Endothelial cell of coronary artery (primary cell): ENCODE measurements at places on chromosomes 1 and 21. TPM values are rescaled to one million over a fixed set of nuclear protein-coding genes. Genes with fewer than 3 reads are reported as not detected.

Gene CHRM3
- total RNA-seq: under 0.01 and 0.19 TPM in 2 replicates

Gene CD1B
- not detected in 2 replicates for total RNA-seq

Gene TTC34
- total RNA-seq: under 0.01 and 0.09 TPM in 2 replicates

Gene MAN1C1
- 0.18 and 0.19 TPM in 2 replicates for total RNA-seq

Gene GSTM5
- 0.09 TPM in 2 replicates for total RNA-seq

Gene TATDN3
- total RNA-seq: 9.1 and 9.3 TPM in 2 replicates

Gene POFUT2
- 23.8 and 39.1 TPM in 2 replicates for total RNA-seq

Gene SV2A
- 0.54 and 1.6 TPM in 2 replicates for total RNA-seq

Gene C1QB
- total RNA-seq: not detected in 2 replicates

Gene ERG
- total RNA-seq: 45.7 and 55.8 TPM in 2 replicates

Gene GPR25
- total RNA-seq: not detected in 2 replicates

Gene CFAP74
- total RNA-seq: not detected in 2 replicates

Gene HOOK1
- under 0.01 TPM in 1 of 2 replicates, not detected in the other for total RNA-seq

Gene NCF2
- total RNA-seq: 0.09 TPM in 1 of 2 replicates, not detected in the other

Gene DDAH1
- total RNA-seq: 34.7 and 53.8 TPM in 2 replicates

Gene PDZK1
- total RNA-seq: 0.09 and 0.19 TPM in 2 replicates

Gene CHD5
- total RNA-seq: under 0.01 and 0.19 TPM in 2 replicates

Gene NPR1
- 4.7 and 12.0 TPM in 2 replicates for total RNA-seq

Gene RRAGC
- total RNA-seq: 14.3 and 15.1 TPM in 2 replicates

Gene MNDA
- not detected in 2 replicates for total RNA-seq

Gene FCRL6
- total RNA-seq: under 0.01 TPM in 1 of 2 replicates, not detected in the other

Gene TMEM81
- total RNA-seq: 1.1 and 2.1 TPM in 2 replicates

Gene DIO1
- total RNA-seq: not detected in 2 replicates

Gene CFAP141
- total RNA-seq: not detected in 2 replicates

Gene EFNA3
- 1.0 and 1.6 TPM in 2 replicates for total RNA-seq

Gene H3-3A
- total RNA-seq: 140 and 169 TPM in 2 replicates

Gene OR2L13
- total RNA-seq: not detected in 2 replicates

Gene AMPD1
- total RNA-seq: not detected in 2 replicates

Gene SLC22A15
- 0.09 and 0.47 TPM in 2 replicates for total RNA-seq

Gene LYPD8
- total RNA-seq: 0.19 TPM in 1 of 2 replicates, not detected in the other

Gene NBPF6
- not detected in 2 replicates for total RNA-seq

Gene AJAP1
- total RNA-seq: not detected in 2 replicates

Gene KMO
- total RNA-seq: under 0.01 TPM in 1 of 2 replicates, not detected in the other

Gene BGLAP
- 0.19 and 0.27 TPM in 2 replicates for total RNA-seq

Gene COL6A1
- total RNA-seq: 12.8 and 55.0 TPM in 2 replicates

Gene TNNI3K
- not detected in 2 replicates for total RNA-seq

Gene HSD3B1
- not detected in 2 replicates for total RNA-seq

Gene KRTAP13-2
- not detected in 2 replicates for total RNA-seq

Gene FMO2
- 0.47 TPM in 1 of 2 replicates, not detected in the other for total RNA-seq

Gene COL16A1
- 0.54 and 1.0 TPM in 2 replicates for total RNA-seq

Gene ALG14
- 1.5 and 2.2 TPM in 2 replicates for total RNA-seq

Gene FAM131C
- 0.09 TPM in 2 replicates for total RNA-seq
